ENCODE measurements at places on chromosomes 11 and 22.

GRCh38 chr11:40294349-40294735, 1165.1 kb downstream of the LRRC4C start:
- no peak for DNase-seq

DNA sequence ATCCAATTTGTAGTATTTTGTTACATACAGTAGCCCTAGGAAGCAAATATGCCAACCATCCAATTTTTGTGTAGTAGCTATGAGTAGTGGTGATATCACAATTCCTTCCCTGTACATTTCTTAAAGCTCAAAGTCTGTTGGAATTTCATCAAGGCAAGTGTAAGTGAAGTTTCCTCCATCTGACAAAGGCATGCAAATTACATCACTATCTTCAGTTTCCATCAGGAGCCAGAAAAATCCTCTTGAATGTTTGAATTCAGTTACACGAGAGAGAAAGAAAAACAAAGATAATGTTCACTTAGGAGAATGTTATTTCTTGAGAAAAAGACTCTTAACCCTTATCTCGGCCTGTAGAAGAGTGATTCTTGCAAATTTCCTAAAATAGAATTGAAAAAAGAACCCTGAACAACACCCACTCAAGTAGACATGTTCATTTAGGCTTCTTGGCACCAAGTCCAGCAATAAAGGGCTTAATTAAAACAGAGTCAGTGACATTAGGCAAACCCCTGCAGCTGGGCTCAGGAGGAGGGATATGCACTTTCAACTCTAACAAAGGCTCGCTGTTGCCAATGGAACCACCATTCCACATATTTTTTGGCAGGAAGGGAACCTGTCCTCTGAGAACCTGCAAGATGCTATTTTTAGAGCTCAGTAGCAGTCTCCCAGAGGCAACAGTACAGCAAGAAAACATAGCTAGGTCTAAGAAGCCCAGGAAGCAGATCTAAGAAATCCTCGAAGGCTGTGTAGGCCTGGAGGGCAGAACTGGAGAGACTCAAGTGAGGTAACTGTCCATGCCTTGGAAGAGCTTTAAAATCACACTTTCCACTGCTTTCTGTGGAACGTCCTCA, 144.6 kb downstream of the CCDC81 start:
- no peak for DNase-seq

- DNase-seq, result no peak
These were observed 4.4 kb upstream of the CD44 start for GRCh38 chr11:35134403-35135148.

GRCh38 chr11:33063326-33063881, 24.0 kb downstream of the TCP11L1 start:
- no peak for DNase-seq

DNA sequence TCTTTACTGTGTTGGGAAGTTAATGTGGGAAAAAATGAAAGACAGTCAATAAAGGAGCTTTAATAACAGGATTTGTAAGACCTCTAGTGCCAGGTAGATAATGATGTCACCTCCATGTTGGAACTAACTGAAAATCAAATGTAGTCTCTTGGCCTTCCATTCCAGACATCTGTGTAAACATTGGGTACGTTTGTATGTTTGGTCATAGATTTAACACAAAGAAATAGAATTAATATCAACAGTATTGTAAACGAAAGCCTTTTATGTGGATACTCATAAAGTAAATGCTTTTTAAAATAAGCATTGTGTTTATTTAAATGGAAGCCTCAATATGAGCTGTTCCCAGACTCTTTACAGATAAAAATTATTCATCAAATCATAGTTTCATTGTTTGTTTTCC, 605.7 kb downstream of the METTL15 start:
- DNase-seq, result no peak

GRCh38 chr11:96173422-96173821, 169.6 kb downstream of the MAML2 start:
- no peak for DNase-seq

GRCh38 chr11:121418625-121419114, 33.4 kb upstream of the SORL1 start:
- DNase-seq, result no peak

DNA sequence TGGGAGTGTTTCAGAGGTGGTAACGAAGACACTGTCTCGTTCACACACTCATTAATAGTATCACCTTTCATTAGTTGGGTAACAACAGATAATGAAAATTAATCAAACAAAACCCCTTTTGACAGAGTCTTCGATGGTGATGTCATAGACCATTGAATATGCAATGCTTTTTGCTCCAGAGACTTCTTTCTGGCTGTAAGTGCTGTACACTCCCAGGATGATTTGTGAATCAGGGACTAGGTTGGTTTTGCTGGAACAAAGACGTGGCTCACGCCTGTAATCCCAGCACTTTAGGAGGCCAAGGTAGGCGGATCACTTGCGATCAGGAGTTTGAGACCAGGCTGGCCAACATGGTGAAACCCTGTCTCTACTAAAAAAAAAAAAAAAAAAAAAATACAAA, 9.5 kb upstream of the RASSF10 start:
- DNase-seq, result no peak

DNA sequence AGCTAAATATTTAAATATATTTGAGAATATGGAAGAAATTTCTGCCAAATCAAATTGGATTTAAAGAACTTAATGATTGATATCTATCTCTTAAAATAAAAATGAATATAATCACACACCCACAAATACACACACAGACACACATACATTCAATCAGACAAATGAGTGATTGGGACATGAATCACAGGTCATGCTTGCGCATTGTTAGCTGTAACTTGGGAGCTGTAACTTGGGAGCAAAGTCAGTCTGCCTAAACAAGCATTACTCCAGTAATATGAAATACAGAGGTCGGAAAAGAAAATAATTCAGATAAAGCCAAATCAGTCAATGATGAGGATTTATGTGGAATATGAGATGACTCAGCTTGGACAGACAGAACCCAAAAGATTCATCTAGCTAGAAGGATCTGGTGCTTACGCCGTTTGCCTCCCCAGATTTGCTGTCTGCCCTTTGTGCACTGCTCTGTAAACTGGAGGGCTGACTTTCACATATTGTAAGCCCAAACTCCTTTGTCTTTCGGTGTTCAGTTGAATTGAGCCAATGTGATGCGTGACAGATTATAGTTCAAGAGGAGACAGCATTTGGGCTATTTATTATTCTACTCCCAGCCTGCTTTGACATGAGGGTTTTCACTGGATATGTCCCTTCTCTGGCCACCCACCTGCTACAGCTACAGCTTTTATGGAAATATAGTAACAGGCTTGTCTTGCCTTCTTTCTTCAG, 1.6 kb downstream of the OR56B1 start:
- no peak for DNase-seq

DNA sequence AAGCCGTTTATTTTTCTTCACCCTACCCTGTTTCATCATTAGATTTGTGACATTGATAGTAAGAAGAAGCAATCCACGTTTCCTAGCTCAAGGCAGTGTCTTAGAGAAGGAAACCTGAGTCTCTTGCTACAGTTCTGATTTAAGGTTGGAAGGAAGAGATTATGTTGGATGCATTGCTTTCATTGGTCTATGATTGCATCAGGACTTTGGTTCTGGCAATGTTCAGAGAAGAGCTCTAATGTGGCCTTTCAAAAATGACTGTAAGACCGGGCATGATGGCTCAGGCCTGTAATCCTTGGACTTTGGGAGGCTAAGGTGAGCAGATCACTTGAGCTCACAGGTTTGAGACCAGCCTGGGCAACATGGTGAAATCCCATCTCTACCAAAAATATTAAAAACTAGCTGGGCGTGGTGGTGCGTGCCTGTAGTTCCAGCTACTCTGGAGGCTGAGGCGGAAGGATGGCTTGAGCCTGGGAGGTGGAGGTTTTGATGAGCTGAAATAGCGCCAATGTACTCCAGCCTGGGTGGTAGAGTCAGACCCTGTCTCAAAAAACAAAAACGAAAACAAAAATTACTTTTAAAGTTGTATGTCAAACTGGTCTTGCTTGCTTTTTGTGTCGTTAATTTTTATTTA, 4.1 kb downstream of the NUCB2 start:
- DNase-seq, result no peak

DNA sequence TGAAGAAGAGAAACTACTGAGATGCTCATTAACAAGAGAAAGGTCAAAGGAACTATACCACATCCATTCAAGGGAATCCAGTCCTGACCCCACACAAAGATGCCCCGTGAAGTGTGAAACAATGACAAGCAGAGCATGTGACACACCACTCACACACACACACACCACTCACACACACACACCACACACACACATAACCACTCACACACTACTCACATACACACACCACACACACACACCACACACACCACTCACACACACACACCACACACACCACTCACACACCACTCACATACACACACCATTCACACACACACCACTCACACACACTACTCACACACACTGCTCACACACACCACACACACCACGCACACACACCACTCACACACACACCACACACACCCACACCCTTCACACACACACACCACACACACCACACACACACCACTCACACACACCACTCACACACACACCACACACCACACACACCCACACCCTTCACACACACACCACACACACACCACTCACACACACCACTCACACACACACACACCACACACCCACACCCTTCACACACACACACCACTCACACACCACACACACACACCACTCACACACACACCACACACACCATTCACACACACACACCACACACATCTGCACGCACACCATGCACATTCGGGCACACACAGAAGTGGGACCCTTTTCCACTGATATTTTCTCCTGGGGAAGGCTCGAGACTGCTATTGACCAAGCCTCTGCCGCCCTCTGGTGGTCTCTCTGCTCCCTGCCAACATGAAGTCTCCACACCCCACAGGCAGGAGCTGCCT, 32.0 kb upstream of the COMT start:
- peak; percentile 37 for DNase-seq

DNA sequence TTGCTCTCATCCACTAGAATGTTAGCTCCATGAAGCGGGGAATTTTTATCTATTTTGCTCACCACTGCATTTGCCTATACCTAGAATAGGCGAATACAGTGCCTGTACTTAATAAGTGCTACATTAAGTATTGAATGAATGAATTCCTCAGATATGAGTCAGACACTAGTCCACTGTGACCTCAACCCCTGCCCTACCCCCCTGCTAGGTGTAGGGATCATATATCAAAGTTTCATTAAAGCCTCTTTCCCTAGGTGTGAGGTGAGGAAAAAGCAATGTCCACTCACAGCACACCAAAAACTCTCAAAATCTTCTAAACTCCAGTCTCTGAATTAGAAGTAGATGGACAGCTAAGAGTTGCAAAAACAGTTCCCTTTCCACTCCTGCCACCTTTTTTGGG, 9.8 kb upstream of the PSMA1 start:
- no peak for DNase-seq

DNA sequence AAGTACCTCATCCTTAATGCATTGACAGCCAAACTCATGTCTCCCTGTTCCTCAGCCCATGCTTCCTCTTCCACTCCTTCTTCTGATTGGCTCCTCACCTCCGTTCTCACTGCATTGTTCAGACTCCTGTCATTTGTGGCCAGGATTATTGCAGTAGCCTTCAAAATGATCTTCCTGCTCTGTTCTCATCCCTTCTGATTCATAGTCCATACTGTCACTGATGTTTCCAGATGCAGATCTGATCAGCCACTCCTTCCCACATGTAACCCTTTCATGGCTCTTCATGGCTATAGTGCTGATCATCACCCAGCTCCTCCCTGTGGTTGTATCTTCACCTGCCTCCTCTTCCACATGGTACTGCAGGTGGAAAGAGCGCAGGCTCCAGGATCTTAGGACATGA, 71.7 kb downstream of the DEPDC5 start:
- DNase-seq, result no peak

- DNase-seq, result no peak
These were observed 54.2 kb downstream of the IMMP1L start for GRCh38 chr11:31455177-31455576.

- DNase-seq, result no peak
These were observed 104.5 kb upstream of the OPCML start for GRCh38 chr11:133636711-133637355.

GRCh38 chr11:119310682-119311052, 6.3 kb downstream of the MCAM start:
- DNase-seq, result no peak

- DNase-seq, result no peak
These were observed 3.8 kb downstream of the TIMM8B start for GRCh38 chr11:112082729-112083128.
